ENCODE measurements at places on chromosomes 1 and 21.

- no peak for DNase-seq
Observed at GRCh38 chr1:54970901-54971300, 9.5 kb upstream of the TMEM61 start.

GRCh38 chr1:109877317-109877771 is 33.3 kb upstream of the CSF1 start:
- DNase-seq: no peak

DNA sequence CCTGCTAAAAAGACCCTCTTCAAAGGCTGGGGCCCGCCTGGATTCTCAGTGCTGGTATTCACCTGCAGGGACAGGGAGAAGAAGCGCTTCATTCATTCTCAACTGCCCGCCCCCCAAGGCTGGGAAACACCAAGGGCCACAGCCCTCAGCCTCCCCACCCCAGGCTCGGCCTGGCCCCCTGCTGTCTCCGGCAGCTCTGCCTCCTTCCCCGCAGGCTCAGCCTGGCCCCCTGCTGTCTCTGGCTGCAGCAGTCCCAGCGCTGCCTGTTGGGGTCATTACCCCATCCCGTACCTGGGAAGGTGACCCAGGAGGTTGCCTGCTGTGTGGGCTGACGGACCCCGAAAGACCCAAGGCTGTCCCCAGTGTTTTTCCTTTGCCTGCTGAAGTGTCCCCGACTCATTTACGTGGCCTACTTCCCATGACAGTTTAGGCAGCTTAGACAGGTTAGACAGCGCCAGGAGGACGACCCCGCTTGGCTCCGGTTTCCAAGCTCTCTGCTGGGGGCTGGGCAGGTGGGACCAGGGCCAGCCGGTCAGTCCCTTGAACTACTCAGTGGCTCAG is 22.9 kb upstream of the CLSTN1 start:
- no peak for DNase-seq

- DNase-seq: no peak
Observed at GRCh38 chr1:6880951-6881690, 95.9 kb downstream of the CAMTA1 start.

DNA sequence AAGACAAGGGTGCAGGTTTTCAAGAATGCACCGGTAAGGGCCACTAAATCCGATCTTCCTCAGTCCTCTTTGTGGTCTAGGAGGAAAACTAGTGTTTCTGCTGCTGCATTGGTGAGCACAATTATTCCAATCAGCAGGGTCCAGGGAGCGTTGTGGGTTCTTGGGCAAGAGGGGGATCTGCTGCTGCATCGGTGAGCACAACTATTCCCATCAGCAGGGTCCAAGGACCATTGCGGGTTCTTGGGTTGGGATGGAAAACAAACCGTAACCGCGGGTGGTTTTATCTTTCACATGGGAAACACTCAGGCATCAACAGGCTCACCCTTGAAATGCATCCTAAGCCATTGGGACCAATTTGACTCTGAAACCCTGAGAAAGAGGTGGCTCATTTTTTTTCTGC is 7.0 kb upstream of the PCP4L1 start:
- no peak for DNase-seq

GRCh38 chr1:220926146-220926545 is 46.9 kb downstream of the HLX start:
- no peak for DNase-seq

DNA sequence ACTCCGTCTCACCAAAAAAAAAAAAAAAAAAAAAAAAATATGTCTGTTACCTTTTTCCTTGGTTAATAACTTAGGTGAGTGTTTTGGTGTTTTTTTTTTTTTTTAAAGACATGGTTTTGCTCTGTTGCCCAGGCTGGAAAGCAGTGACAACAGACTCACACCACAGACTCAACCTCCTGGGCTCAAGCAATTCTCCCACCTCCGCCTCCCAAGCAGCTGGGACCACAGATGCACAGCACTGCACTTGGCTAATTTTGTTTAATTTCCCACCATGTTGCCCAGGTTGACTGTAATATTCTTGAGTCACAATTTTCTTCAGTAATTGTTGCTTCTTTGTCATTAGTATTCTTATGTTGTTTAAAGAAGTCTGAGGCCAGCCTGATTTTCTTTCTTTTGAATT is 149.2 kb upstream of the SYT6 start:
- DNase-seq: no peak

- no peak for DNase-seq
Observed at GRCh38 chr1:179303200-179303785, 9.7 kb downstream of the SOAT1 start.

GRCh38 chr1:212484701-212485570 is 52.2 kb downstream of the NENF start:
- no peak for DNase-seq

Measured in activated T-cell treated with anti-CD3 and anti-CD28 coated beads, Interleukin-2, amount 50 U/mL, for 48 hours (primary cell).